ENCODE measurements at places on chromosomes 1 and 21. TPM values are rescaled to one million over a fixed set of nuclear protein-coding genes. Genes with fewer than 3 reads are reported as not detected.
A peak's percentile ranks its signal among the peaks of the same experiment; 100 is the strongest.

GRCh38 chr1:243351337-243351736 lies 95.5 kb downstream of the SDCCAG8 start:
- DNase-seq: no peak
- H3K27ac ChIP-seq: no peak overlapping the region
- no peaks in the 10 kb centered on the region for H3K36me3 ChIP-seq

GRCh38 chr1:39269791-39270342 lies 65.4 kb downstream of the MACF1 start:
- DNase-seq: no peak
- H3K4me3 ChIP-seq: no peak overlapping the region
- peaks cover 3% of the 10 kb centered on the region for H3K4me1 ChIP-seq
- no peaks in the 10 kb centered on the region for H3K27me3 ChIP-seq
- peak overlapping the region; percentile 13 for H3K27ac ChIP-seq
- no peaks in the 10 kb centered on the region for H3K36me3 ChIP-seq

- no peaks in the 10 kb centered on the region for H3K27me3 ChIP-seq
- no peak overlapping the region for H3K4me3 ChIP-seq
- H3K36me3 ChIP-seq: no peaks in the 10 kb centered on the region
- no peak for DNase-seq
- peak overlapping the region; percentile 80 for H3K27ac ChIP-seq
Observed at GRCh38 chr1:162861625-162862024, 650 bp upstream of the CCDC190 start.

DNA sequence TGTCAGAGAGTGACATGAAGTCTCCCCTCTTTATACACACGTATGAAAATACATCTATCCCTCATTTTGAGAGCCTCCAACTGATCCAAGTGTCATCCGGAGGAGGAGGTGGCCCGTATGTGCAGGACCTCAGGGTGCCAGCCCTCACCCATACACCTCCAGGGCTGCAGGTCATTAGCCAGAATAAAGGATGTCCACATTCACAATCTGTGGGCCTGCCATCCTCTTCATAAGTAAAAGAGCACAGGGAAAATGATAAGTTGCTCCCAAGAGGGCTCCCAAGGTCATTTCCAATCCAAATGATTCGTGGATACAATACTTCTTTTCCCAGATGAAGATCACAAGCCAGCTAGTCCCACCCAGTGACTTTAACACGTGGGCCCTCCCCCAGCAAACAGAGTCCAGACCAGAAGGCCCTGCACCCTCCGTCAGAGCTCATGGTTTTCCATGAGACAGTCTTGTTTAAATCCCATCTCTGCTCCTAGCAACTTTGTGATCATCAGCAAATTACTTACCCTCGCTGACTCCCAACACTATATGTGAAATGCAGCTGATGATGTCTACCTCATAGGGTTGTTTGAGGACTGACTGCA lies 28.6 kb downstream of the RNASEL start:
- no peak overlapping the region for H3K27ac ChIP-seq
- DNase-seq: no peak
- no peak overlapping the region for H3K4me3 ChIP-seq
- H3K4me1 ChIP-seq: no peaks in the 10 kb centered on the region

DNA sequence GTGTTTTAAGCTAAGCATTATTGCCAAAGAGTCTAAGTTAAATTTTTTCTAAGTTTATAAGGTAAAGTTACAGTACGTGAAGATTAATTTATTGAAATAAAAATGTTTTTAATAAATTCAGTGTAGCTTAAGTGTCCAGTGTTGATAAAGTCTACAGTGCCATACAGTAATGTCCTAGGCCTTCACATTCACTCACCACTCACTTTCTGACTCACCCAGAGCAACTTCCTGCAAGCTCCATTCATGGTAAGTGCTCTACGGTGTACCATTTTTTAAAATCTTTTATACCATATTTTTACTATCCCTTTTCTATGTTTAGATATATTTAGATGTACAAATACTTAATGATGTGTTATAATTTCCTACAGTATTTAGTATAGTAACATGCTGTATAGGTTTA lies 173.2 kb downstream of the CACNA1E start:
- no peaks in the 10 kb centered on the region for H3K4me1 ChIP-seq
- H3K4me3 ChIP-seq: no peak overlapping the region
- no peak overlapping the region for H3K27ac ChIP-seq
- no peak for DNase-seq
- no peaks in the 10 kb centered on the region for H3K27me3 ChIP-seq

The LCE2C gene
- not detected for total RNA-seq
